Upper lobe of right lung (tissue), 1 donor: ENCODE measurements at places on chromosomes 1 and 21.

- no peak overlapping the region for H3K4me3 ChIP-seq
- no peak overlapping the region for H3K27ac ChIP-seq
- H3K36me3 ChIP-seq = no peaks in the 10 kb centered on the region
- no peak for DNase-seq
- H3K4me1 ChIP-seq = no peaks in the 10 kb centered on the region
Observed at GRCh38 chr1:157103268-157103667, 3.7 kb upstream of the ETV3L start.

DNA sequence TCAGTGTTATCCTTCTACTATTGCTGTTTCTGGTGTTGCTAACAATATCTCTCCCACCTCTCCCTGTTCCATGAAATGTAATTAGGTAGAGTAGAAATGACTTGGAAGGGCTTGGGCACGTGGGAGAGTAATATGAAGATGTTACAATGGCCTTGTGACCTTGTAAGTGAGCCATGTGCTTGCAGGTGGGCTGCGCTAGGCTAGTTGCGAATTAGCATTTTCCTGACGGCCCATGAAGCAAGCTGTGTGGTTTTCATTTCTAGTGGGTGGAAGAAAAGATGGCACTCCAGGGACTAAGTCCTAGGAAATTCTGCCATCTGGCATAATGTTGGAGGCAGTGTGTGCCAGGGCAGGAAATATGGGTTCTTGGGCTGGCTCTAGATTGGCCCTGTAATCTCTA is 7.8 kb upstream of the DDX20 start:
- H3K27me3 ChIP-seq = no peaks in the 10 kb centered on the region
- no peaks in the 10 kb centered on the region for H3K36me3 ChIP-seq
- no peak for DNase-seq
- no peak overlapping the region for H3K27ac ChIP-seq
- H3K4me1 ChIP-seq = no peaks in the 10 kb centered on the region

DNA sequence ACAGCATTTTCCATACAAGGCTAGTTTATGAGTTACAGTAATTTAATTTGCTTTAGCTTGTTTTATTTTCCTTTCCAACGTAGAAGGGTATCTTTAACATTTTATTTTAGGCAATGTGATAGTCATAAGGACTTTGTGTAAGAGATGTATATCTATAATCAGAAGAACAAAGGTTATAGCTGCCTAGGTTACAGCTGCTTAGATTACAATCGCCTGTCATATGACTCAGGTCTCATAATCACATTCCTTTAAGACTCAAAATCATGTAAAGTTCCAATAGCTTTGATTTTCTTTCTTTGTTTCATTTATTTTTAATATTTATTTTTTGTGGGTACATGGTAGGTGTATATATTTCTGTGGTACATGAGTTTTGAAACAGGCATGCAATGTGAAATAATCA is 37.8 kb upstream of the COP1 start:
- H3K4me3 ChIP-seq = no peak overlapping the region
- no peaks in the 10 kb centered on the region for H3K36me3 ChIP-seq
- H3K27me3 ChIP-seq = no peaks in the 10 kb centered on the region
- DNase-seq = no peak
- no peaks in the 10 kb centered on the region for H3K4me1 ChIP-seq
- H3K27ac ChIP-seq = no peak overlapping the region

GRCh38 chr1:165536016-165536415 is 7.8 kb upstream of the LRRC52 start:
- H3K4me1 ChIP-seq = peaks cover 4% of the 10 kb centered on the region
- no peaks in the 10 kb centered on the region for H3K36me3 ChIP-seq
- H3K27me3 ChIP-seq = no peaks in the 10 kb centered on the region
- H3K27ac ChIP-seq = no peak overlapping the region

DNA sequence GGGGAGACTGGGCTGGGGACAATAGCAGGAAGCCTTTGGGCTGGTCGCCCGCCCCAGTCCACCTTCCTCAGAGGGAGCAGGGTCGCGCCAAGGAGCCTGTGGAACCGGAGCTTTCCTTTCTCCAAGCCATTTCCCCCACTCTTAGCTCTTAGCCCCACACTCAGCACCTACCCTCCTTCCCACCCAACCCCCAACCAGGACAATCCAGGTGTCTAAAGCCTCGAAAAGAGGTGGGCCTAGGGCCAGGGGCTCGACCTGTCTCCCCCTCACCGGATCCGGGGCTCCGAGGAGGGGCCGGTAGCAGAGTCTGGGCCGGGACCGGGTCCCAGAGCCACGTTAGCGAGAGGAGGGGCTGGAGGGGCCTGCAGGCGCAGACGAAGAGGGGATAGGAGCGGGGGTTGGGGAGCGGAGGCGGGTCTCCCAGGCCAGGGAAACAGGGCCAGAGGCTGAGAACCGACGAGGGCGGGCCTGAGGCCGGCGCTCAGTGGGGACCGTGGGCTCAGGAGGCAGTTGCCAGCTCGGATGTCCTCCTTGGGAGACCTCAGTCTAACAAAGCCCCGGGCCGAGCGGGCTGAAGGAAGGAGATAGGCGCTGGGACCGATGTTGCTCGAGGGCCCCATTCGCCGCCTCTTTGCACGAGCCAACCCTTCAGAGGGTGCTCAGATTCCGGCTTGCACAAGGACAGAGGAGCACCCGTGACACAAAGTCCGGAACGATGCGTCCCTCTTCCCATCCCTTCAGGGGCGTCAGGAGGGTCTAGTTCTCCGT is 943 bp downstream of the SEMA6C start:
- DNase-seq = peak; percentile 67
- peak overlapping the region; percentile 65 for H3K4me3 ChIP-seq
- no peaks in the 10 kb centered on the region for H3K36me3 ChIP-seq
- peak overlapping the region; percentile 0 for H3K27ac ChIP-seq
- no peaks in the 10 kb centered on the region for H3K27me3 ChIP-seq
- H3K4me1 ChIP-seq = peaks cover 24% of the 10 kb centered on the region

GRCh38 chr1:65049941-65050713 is 83.8 kb upstream of the JAK1 start:
- no peak overlapping the region for H3K4me3 ChIP-seq
- DNase-seq = no peak
- H3K27me3 ChIP-seq = no peaks in the 10 kb centered on the region
- H3K36me3 ChIP-seq = peaks cover 10% of the 10 kb centered on the region

- no peak for DNase-seq
- no peaks in the 10 kb centered on the region for H3K4me1 ChIP-seq
- no peaks in the 10 kb centered on the region for H3K36me3 ChIP-seq
- H3K27ac ChIP-seq = no peak overlapping the region
Observed at GRCh38 chr1:48236716-48237470, 14.4 kb downstream of the SLC5A9 start.

- H3K4me3 ChIP-seq = no peak overlapping the region
- no peaks in the 10 kb centered on the region for H3K36me3 ChIP-seq
- H3K4me1 ChIP-seq = peaks cover 6% of the 10 kb centered on the region
- H3K27ac ChIP-seq = no peak overlapping the region
Observed at GRCh38 chr1:55868026-55868425, 652.9 kb upstream of the USP24 start.

DNA sequence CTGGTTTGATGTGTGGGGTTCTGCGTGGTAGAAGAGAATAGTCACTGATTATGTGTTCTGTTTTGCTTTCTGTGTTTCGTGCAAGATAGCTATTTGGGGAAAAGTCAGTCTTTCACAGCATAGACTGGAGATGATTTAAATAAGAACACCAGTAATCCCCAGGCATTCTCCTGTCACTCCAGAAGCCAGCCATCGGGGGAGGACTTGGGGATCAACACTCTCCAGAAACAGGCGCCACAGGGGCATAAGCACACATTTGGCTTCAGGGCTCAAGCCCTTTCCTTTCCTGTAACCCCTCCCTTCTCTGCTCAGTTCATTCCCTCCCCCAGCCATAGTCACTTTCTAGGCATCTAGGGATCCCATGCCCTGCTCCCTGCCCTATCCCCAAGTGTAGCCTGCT is 97.3 kb upstream of the BEND5 start:
- H3K27ac ChIP-seq = no peak overlapping the region
- DNase-seq = no peak
- no peaks in the 10 kb centered on the region for H3K36me3 ChIP-seq
- no peaks in the 10 kb centered on the region for H3K4me1 ChIP-seq

- peaks cover 9% of the 10 kb centered on the region for H3K4me1 ChIP-seq
- H3K27ac ChIP-seq = no peak overlapping the region
- H3K4me3 ChIP-seq = no peak overlapping the region
Observed at GRCh38 chr1:181028196-181028595, 5.5 kb upstream of the STX6 start.

- H3K4me1 ChIP-seq = no peaks in the 10 kb centered on the region
- H3K36me3 ChIP-seq = no peaks in the 10 kb centered on the region
- H3K27ac ChIP-seq = no peak overlapping the region
- no peak for DNase-seq
- H3K4me3 ChIP-seq = no peak overlapping the region
Observed at GRCh38 chr1:39613250-39613649, 26.2 kb downstream of the HEYL start.

DNA sequence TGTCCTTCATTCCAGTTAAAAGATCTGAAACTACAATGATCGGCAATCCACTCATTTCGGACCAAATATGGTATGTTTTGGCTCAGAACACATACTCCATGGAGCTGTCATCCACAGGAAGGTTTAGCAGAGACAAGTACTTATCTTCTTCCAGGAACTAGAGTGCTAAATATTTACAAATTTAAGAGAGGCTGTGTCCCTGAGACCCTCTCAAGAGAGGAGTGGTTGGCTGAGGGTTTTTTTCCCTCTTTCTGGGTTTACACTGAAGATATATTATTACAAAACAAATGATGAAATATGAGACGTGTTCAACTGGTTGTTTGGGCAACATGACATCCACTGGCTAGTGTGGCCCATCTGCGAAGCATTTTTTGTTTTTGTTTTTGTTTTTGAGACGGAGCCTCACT is 25.9 kb upstream of the NID1 start:
- no peak overlapping the region for H3K4me3 ChIP-seq
- no peak overlapping the region for H3K27ac ChIP-seq
- no peaks in the 10 kb centered on the region for H3K27me3 ChIP-seq

DNA sequence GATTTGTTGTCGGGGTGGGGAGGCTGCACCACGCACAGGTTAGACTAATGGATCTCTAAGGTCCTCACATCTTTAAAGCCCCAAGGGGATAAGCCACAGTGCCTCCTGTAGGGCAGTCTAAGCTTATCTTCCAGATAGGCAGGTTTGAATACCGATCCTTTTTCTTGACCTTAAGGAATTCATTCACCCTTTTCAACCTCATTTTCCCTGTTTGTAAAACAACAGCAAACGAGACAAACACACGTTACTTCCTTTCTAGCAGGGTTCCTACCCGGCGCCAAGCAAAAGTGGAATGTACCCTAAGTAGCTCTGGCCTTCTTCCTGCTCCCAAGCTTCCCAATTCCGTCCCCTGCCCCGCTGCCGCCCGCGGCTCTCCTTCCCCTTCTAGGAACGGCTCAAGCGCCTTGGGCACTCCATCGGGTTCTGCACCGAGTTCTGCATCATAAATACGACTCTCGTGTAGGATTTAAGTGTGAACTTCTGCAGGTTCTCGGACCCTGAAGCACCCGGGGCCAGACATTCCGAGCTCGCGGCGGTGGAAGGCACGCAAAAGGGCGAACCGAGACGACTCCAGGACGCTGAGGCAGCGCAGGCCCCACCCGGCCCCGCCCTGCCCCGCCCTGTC is 548 bp upstream of the CDC20 start:
- H3K4me1 ChIP-seq = peaks cover 6% of the 10 kb centered on the region
- peak overlapping the region; percentile 94 for H3K27ac ChIP-seq
- no peaks in the 10 kb centered on the region for H3K27me3 ChIP-seq
- peak overlapping the region; percentile 81 for H3K4me3 ChIP-seq

DNA sequence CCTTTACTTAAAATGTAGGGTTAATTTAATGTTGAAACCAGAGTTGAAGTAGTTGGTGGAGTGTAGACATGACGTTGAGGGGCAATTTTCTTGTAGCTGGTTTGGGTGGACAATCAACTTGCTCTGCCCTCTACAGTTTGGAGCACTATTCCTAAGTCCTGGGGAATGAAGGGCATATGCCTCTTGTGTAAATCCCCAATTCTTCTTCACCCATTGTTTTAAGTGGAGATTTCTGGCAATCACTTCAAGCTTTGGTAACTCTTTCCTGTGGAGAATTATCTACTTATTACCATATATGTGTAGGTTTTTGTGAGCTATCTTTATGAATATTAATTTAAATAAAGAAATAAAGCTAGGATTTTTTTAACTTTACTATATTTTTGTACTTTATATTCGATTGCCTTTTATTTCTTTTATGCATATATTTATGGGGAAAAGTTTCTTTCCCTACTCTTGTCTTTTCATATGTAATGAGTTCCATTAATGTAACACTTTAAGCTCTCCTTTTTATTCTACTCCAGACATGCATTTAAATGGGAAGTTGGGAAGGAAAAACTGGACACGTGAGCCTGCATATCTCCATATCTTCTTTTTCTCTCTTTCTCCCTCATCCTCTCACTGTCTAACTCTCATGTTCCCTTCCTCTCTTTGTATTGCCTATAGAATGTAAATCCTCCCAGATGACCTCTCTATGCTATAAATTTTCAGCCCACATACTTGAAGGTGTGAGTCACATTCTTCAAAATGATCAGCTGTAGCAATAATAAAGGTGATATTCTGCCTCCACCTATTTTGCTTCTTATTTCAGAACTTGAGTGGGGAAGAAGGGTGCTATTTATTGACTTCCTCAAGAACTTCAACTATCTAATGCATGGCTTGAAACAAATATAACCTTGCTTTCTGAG is 276.7 kb downstream of the PTPRC start:
- no peak overlapping the region for H3K4me3 ChIP-seq
- H3K4me1 ChIP-seq = peaks cover 26% of the 10 kb centered on the region
- H3K36me3 ChIP-seq = no peaks in the 10 kb centered on the region
- no peak overlapping the region for H3K27ac ChIP-seq

DNA sequence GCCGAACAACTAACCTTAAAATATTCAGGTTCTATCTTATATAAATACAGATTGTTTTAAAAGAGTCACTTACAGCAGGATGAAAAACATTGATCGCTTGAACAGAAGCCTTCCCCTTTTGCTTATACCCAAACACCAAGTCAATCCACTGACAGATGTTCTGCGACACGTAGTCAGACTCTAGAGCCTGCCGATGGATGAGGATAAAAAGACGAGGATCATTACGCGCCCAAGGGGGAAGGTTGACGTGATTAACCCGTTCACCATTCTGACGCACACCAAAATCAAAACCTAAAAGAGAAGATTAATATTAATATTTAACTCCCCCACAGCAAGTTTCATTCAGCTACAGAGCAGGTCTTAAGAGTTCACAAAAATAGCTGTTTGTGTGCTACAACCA is 59.4 kb upstream of the GNG4 start:
- peaks cover 79% of the 10 kb centered on the region for H3K36me3 ChIP-seq
- H3K27me3 ChIP-seq = no peaks in the 10 kb centered on the region
- no peaks in the 10 kb centered on the region for H3K4me1 ChIP-seq
- H3K27ac ChIP-seq = no peak overlapping the region
- DNase-seq = no peak

GRCh38 chr1:1614954-1615255 is 395 bp upstream of the MIB2 start:
- no peaks in the 10 kb centered on the region for H3K27me3 ChIP-seq
- no peak for DNase-seq
- H3K36me3 ChIP-seq = peaks cover 15% of the 10 kb centered on the region
- H3K4me3 ChIP-seq = peak overlapping the region; percentile 77
- peaks cover 31% of the 10 kb centered on the region for H3K4me1 ChIP-seq

- H3K4me1 ChIP-seq = no peaks in the 10 kb centered on the region
- H3K27ac ChIP-seq = no peak overlapping the region
- DNase-seq = no peak
- peaks cover 6% of the 10 kb centered on the region for H3K27me3 ChIP-seq
Observed at GRCh38 chr1:29756085-29756484, 519.8 kb downstream of the PTPRU start.

- H3K4me1 ChIP-seq = peaks cover 88% of the 10 kb centered on the region
- H3K4me3 ChIP-seq = no peak overlapping the region
- peak overlapping the region; percentile 81 for H3K27ac ChIP-seq
Observed at GRCh38 chr1:12177999-12178441, 11.2 kb downstream of the TNFRSF1B start.

GRCh38 chr21:32957545-32957944 is 68.2 kb upstream of the OLIG2 start:
- no peaks in the 10 kb centered on the region for H3K4me1 ChIP-seq
- no peak overlapping the region for H3K27ac ChIP-seq
- H3K27me3 ChIP-seq = peaks cover 62% of the 10 kb centered on the region
- no peaks in the 10 kb centered on the region for H3K36me3 ChIP-seq
